ENCODE measurements at places on chromosomes 1 and 21.

GRCh38 chr1:161180639-161181038, 3.3 kb upstream of the B4GALT3 start:
- DNase-seq: no peak

DNA sequence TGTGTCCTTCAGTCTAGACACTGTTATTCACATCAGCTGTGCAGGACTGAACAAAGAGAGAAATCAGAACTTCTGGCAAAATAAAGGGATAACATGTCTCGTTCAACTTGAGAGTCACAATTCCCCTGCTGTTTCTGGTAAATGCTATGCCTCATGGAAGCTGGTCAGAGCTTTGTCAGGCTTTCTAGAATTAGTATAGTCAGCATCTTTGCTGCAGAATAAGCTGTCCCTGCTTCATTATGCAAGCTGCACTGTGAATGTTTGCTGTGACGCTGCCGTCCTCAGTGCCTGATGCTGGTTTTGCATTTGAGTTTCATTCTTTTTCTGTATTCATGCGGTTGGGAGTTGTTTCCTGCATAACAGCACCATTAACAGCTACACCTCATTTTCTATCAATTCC, 96.4 kb upstream of the KCNJ6 start:
- no peak for DNase-seq

GRCh38 chr1:94873520-94874351, 53.2 kb downstream of the CNN3 start:
- peak; percentile 73 for DNase-seq

DNA sequence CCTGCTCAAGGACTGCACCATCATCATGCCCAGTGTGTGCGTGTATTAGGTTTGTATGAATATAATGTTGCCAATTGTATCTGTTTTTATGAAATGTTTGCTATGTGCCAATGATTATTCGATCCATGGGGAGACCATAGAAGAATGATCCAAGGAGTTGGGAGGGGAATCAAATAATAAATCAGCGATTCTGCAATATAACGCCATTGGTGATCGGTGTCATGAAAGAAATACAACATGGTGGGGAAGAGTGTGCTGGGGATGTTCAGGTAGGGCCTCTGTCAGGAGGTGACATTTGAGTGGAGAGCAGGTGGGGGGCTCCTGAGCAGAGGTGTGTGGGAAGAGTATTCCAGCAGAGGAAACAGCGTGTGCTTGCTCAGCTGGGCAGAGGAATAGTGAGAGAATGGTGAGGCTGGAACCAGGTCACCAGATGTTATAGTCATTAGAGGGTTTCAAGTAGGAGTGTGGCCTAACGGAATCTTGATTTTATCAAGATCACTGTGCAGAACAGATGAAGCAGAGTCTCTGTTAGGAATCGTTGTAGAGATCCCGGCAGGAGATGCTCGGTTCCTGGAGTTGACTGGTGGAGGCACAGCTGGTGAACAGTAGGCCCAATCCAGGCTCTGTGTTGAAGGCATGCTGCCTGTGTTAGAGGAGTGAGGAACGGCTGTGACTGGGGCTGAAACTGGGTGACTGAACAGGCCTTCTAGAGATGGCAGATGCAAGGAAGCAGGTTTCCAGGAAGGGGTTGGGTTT, 2.9 kb upstream of the ZNF496 start:
- DNase-seq: no peak

DNA sequence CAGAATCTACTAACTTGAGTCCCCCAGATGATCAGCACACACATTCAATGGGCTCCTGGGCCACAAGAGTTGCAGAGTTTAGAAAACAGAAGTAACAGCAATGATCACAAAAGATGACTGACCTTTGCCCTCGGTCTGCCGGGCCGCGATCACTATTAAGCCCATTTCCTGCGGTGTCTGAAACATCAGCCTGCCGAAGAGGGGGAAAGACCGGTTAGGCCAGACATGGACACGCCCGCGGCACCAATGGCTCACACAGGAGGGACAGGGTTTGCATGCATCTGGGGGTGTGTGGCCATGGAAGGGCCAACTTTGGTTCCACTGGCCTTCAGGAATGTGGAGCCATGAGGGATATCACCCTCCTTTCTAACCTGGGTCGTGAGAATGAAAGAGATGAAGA, 68.2 kb downstream of the SIM2 start:
- no peak for DNase-seq

DNA sequence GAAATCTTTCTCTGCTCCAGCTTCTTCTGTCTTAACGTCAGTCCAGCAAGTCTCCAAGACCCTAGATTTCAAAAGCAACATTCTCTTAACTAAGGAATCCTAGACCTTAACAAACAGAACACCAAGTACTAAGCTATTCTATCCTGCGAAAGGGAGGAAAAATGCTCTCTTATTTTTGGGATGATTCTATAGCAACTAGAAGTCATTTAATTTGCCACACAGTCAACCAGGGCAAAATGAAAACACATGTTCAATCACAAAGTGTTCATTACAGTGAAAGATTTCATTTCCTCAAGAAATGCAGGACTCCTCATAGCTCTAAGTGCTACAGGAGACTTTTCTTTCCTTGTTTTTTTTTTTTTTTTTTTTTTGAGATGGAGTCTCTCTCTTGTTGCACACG, 36.2 kb upstream of the DOCK7 start:
- no peak for DNase-seq

DNA sequence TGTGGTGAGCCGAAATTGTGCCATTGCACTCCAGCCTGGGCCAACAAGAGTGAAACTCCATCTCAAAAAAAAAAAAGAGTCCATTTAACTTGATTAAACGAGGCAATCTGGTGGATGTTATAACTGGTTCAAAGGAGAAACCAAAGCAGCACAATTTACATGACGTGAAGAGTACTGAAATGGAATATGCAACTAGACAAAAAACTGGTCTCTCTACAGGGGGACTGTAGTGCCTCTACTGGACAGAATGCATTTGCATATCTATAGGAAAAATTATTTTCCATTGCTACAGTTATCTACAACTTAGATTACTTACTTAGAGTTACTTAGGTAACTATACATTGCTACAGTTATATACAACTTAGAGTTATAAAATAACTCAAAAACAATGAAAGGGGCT, 2.7 kb upstream of the CAPN2 start:
- DNase-seq: no peak

DNA sequence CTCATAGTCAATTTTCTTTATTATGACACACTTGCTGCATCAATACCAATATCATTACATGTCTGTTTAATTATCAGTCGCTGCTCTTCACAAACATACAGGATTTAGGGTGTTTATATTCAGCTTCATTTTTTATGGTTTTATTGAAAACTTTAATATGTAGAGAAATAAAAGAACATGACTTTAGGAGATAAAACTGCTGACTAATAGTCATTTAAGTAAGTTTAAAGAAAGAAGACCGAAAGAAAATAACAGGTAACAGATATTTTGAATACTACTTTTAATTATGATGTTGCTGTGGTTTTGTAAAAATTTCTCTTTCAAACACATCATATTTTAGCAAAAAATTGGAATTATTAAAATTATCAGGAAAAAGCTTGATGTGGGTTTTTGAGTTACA, 685.1 kb upstream of the BRINP3 start:
- no peak for DNase-seq

DNA sequence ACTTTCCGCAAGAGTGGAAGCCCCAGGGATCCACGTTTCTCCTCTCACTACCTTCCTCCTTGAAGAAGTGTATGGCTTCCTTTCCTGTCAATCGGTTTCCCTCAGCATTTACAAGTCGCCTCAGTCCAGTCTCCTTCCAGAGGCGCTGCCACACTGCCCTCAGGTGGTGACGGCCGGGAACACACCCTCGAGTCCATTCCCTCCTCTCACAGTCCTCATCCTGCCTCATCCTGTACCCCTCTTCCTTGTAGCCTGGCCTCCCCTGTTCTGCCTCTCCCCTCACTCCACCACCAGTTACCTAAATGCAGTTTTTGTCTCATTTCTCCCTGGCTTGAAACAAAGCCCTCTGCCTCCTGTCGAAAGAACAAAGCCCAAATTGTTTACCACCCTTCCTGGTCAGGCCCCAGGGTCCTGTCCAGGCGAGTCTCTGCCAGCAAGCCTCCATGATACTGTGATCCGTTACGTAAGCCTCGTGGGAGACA, 23.2 kb upstream of the LSM10 start:
- peak; percentile 49 for DNase-seq

DNA sequence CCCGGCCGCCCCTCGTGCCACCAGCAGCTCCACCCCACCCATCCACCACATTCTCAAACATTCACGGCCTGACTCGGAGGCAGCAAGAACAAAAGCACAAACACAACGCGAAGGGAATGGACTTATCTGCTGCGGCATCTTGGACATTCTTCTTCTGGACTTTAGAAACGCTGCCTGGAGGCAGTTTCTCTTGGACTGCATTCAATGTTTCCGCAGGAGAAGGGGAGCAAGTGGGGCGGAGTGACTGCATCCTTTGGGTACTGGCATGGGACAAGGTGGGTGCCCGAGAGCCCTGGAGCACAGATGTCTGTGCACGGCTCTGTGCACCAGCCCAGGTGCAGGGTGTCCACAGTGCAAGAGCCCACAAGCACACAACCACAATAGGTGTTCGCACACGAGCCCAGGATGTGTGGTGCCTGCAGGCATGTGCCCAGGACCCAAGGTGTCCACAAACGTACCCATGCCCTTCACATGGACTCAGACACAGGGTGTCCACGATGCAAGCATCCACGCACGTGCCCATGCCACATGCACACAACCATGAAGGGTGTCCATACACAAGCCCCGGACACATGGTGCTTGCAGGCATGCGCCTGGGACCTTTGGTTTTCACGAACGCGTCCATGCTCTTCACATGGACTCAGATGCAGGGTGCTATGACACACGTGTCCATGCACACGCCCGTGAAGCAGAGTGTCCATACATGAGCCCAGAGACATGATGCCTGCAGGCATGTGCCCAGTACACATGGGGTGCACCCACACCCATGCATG, 53.6 kb downstream of the WNT9A start:
- no peak for DNase-seq

- DNase-seq: no peak
These were observed 105.6 kb downstream of the PTPRU start for GRCh38 chr1:29341936-29342335.

- no peak for DNase-seq
These were observed 38.7 kb downstream of the TRIM62 start for GRCh38 chr1:33143176-33143575.

GRCh38 chr1:205310976-205311704, 10.4 kb downstream of the NUAK2 start:
- DNase-seq: no peak

DNA sequence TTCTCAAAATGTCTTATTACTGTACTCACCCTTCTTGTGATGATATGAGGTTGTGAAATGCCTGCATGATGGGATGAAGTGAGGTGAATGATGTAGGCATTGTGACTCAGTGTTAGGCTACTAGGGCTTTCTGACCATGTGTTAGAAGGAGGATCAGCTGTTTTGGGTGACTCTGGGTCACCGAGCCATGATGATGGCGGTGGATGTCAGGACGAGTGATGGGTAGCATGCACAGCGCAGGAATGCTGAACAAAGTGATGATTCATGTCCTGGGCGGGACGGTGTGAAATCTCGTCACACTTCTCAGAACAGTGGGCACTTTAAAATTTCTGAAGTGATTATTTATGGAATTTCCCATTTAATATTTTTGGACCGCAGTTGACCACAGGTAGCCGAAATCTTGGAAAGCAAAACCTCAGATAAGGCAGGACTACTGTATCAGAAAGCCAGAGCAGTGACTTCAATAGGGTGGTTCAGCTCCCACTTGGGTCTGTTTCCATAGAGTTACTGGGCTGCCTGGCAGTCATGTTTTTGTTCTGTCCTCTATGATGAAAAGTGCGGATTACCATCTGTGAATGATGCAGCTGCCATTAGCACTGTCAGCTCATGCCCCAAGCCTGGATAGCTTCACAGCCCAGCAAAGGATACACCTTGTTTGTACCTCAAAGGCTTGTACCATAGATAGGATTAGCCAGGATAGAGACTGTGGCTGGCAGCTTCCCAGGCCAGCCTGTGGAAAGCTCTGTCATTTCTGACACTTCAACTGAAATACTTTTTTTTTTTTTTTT, 26.6 kb downstream of the IL6R start:
- no peak for DNase-seq

DNA sequence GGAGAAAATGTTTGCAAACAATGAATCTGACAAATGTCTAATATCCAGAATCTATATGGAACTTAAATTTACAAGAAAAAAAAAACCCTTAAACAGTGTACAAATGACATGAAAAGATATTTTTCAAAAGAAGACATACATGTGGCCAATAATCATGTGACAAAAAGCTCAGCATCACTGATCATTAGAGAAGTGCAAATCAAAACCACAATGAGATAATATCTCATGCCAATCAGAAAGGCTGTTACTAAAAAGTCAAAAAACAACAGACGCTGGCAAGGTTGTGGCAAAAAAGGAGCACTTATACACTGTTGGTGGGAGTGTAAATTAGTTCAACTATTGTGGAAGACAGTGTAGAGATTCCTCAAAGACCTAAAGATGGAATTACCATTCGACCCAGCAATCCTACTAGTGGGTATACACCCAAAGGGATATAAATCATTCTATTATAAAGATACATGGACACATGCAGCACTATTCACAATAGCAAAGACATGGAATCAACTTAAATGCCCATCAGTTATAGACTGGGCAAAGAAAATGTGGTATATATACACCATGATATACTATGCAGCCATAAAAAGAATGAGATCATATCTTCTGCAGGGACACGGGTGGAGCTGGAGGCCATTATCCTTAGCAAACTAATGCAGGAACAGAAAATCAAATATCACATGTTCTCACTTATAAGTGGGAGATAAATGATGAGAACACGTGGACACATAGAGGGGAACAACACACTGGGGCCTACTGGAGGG, 123.2 kb downstream of the PTPRC start:
- DNase-seq: no peak

DNA sequence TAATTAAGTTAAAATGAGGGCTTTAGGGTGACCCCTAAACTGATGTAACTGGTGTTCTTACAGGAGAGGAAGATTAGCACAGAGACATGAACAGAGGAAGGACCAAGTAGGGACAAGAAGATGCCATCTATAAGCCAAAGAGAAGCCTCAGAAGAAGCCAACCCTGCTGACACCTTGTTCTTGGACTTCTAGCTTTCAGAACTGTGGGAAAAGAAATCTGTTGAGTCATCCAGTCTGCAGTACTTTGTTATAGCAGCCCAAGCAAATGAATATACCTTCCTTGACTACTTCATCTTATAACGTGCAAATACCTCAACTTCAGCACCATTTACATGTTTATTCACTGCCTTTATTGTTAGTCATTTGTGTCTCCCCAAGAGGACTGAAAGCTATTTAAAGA, 3.4 kb downstream of the ZBTB21 start:
- DNase-seq: no peak

DNA sequence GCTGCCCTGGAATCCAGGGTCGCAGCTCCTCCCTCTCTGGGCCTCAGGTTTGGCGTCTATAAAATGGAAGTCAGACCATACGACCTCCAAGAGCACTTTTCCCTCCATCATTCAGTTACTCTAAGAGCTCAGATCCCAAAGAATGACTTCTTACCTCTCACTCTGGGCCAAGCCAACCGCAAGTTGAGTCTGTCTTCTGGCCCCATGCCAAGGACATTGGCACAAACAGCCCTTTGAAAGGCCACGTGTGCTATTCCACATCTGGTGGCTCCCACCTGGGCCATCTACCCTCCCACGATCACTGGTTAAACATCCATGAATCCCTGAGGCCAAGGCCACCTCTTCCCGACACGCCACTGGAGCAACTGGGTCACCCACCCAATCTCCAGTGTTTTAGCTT, 12.4 kb downstream of the SLC2A7 start:
- no peak for DNase-seq

- no peak for DNase-seq
These were observed 2.0 kb upstream of the CCN1 start for GRCh38 chr1:85578321-85579295.

GRCh38 chr1:100413035-100413434, 60.7 kb downstream of the CDC14A start:
- DNase-seq: no peak

Measured in NCI-H187 treated with DMSO at 0.1 percent for 48 hours (cell line).